Iris pigment epithelial cell (primary cell): ENCODE measurements at places on chromosomes 13 and 19.
A peak's percentile ranks its signal among the peaks of the same experiment; 100 is the strongest.

GRCh38 chr13:40113643-40114304 lies 458.3 kb downstream of the COG6 start:
- DNase-seq = peak; percentile 86

- DNase-seq = peak; percentile 69
Measured at GRCh38 chr19:33125929-33126388, 6.0 kb upstream of the WDR88 start.

DNA sequence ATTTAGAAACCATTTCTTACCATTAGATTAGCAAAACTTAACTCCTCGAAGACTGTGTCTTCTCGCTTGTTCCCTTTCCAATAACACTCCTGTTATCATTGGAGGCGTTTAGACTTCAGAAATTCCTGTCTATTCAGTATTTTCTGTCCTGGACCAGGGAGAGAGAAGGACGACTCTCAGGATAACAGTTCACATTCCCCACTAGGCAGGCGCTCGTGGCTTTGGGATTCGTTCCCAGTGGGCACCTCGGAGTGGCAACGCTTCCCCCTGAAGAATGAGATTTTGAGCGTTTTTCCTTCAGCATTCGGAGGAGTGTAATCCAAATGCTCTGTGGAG lies 429 bp upstream of the ZNF225 start:
- DNase-seq = no peak

GRCh38 chr19:43300206-43300605 lies 30.9 kb upstream of the PSG9 start:
- no peak for DNase-seq

DNA sequence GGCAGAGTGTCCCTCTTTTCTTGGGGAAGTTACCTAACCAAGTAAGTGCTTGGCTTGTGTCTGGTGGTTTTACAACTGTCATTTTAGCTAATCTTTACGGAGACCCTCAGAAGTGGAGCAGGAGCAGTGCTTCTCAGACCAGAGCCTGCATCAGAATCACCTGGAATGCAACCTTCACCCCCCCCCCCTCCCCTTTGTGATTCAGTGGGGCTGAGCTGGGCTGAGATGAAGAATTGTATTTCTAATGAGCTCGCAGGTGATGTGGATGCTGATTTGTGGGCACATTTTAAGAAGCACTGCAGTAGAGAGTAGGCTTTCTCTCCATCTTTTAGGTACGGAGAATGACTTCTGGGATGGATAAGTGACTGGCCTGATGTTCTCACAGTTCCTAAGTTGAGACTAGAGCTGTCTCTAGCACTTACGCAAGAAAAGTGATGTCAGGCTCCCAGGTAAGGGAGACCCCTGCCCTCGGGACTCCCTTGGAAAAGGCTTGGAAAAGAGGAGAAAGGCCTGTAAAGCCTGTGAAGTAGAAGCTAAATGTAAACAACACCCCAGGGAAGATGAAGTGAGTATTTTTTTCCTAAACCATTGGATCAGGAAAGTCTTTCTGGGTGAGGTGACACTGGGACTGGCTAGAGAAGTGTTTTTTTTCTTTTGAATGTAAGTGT lies 23.3 kb upstream of the RNF113B start:
- no peak for DNase-seq
